ENCODE measurements at places on chromosomes 4 and X. TPM values are rescaled to one million over a fixed set of nuclear protein-coding genes. Genes with fewer than 3 reads are reported as not detected.
A peak's percentile ranks its signal among the peaks of the same experiment; 100 is the strongest.

FRMD7 gene
- not detected for total RNA-seq

- no peak for DNase-seq
These were observed 11.7 kb downstream of the NELFA start for GRCh38 chr4:1996866-1997611.

MAGEB10 gene
- total RNA-seq = not detected

GRCh38 chr4:138507522-138507921 is 265.4 kb upstream of the SLC7A11 start:
- DNase-seq = no peak

GRCh38 chr4:8099981-8100464 is 58.6 kb downstream of the ABLIM2 start:
- DNase-seq = peak; percentile 27

TNIP2 gene
- total RNA-seq = 29.6 TPM

GRCh38 chr4:54228056-54228527 is 1.0 kb upstream of the PDGFRA start:
- DNase-seq = peak; percentile 78

- no peak for DNase-seq
These were observed 8.8 kb downstream of the BCOR start for GRCh38 chrX:40088803-40089540.

DNA sequence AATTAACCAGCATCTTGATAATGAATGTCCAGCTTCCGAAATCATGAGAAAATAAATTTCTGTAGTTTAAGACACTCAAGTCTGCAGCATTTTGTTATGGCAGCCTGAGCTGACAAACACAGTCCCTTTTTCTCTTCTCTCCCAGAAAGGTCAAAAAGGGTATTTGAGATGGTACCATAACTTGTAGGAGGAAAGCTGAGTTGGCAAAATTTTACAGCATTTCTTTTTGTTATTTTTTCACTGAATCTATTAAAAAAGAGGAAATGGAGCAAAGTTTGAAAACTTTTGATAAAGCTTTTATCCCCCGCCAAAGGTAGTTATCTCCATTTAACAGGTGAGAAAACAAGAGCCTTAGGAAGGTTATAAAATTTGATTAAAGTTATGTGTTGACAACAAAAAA is 367.6 kb upstream of the TECRL start:
- no peak for DNase-seq

- DNase-seq = no peak
These were observed 39.6 kb upstream of the PDLIM5 start for GRCh38 chr4:94412019-94412657.

DNA sequence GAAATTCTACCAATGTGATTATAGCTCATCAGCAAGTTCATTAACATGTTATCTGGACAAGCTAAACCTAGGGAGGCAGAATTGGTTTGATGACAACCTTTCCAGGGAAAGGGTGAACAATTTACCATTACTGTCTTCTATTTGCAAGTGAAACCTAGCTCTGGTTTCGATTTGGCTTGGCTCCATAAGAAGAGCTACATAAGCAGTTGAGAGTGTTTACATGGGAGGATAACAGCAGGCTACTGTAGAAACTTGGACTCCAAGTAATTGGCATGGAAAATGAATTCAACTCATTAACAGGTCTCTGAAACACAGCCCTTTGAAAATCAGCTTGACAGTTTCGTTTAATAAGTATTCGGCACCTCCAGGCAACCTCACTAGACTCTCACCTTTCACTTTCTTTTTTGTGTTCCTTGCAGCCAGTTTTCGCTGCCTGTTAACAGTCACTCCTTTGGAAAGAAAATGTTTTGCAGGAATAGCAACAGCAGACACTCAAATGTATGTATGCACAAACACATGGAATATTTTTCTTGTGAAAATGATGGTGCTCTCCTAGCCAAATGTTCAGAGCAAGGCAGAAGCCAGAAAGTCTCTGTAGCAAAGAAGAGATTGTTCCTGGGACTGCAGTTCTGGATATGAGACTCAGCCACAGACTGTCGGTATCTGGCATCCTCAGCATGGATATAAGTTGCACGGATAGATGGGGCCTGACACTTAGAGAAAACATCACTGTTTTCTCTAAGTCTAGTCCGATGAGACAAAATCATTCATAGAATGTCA is 27.5 kb downstream of the POU3F4 start:
- no peak for DNase-seq

- DNase-seq = no peak
These were observed 1.7 kb upstream of the CNOT6L start for GRCh38 chr4:77820649-77821561.

- DNase-seq = peak; percentile 30
These were observed 1511.0 kb downstream of the ARAP2 start for GRCh38 chr4:34733185-34733941.

- DNase-seq = no peak
These were observed 1844.4 kb upstream of the PCDH10 start for GRCh38 chr4:131304686-131305085.

- peak; percentile 60 for DNase-seq
These were observed 217.6 kb downstream of the ZNF674 start for GRCh38 chrX:46327566-46328115.

DNA sequence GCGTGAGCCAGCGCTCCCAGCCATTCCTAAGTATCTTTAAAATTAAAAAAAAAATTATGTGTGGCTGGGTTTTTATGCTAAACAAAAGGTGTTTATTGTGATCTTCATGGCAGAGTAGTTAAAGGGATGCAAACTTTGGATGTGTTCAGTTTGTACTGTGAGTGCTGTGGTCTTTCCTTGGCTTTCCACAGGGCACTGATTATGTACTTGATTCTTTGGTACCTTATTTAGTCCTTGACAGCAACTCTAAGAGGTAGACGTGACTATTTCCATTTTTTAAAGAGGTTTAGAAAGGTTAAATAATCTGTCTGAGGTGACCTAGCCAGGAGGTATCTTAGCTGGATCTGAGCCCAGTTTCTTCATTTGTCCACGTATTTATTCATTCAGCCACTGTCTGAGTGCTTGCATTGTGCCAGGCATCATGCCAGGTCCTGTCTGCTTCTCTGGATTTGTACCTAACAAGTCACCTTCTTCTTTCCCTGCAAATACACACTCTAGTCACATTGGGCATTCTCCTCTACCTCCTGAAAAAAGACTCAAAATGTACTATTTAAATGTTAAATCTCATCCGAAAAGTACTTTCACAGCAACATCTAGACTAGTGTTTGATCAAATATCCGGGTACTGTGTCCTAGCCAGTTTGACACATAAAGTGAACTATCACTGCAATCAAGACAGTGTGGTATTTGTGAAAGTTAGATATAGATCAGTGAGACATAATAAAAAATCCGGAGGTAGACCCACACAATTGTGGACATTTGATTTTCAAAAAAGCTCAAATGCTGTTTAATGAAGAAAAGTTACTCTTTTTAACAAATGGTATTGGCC is 31.5 kb downstream of the WWC2 start:
- no peak for DNase-seq

SPON2 gene
- 22.6 TPM for total RNA-seq

GRCh38 chr4:39357002-39357401 is 9.2 kb downstream of the RFC1 start:
- DNase-seq = no peak

MAGEA11 gene
- total RNA-seq = not detected

DNA sequence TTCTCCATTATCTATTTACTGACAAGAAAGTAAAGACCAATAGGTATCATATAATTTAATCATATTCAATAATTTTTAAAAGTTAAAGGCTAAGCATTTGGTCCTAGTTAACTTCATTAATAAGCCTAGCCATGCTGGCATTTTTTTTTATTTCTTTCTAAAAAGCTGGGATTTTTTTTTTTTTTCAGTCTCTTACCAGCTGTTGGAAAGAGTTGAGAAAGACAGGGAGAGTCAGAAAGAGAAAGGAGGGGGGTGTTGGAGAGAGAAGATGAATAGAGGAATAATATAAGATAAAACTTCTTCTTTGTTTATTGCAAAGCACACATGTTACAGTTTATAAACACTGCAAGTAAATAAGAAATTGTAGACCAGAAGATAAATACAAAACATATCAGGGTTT is 5.9 kb upstream of the NR3C2 start:
- DNase-seq = no peak

ELF4 gene
- total RNA-seq = 2.8 TPM

NOCT gene
- 8.5 TPM for total RNA-seq

- DNase-seq = no peak
These were observed 23.1 kb downstream of the DACH2 start for GRCh38 chrX:86171366-86171765.

DNA sequence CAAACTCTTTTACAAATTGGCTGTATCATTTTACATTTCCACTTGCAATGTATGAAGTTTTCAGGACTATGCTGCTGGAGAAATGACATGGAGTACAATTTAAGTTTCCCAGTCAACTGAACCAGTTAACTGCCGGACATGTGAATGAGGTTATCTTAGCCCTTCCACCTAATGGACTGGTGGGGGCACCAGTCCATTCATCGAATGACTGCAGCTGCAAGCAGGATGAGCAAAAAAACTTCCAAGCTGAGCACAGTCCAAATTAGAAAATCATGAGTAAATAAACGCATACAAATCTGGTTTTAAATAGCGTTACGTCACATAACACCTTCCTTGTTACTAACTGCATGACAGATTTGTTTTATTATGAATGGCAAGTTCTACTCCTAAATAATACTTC is 1131.5 kb downstream of the PCDH18 start:
- no peak for DNase-seq

DNA sequence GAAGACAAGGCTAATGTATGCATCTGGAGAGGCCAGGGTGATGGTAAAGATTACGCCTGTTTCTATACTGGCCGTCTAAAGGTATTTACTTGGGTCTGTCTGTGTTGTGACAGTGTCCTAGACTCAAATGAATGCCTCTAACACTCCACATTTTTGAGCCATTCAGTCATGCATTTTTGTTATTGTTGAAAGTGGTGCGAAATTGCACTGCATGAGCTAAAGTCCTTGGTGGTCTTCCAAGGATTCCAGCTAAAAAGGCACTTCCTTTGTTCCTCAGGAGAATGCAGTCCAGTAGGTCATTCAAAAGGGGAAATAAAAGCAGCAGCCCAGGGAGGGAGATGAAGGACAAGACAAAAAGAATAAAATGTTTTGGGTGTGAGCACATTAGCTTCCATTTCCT is 3.0 kb downstream of the GPC4 start:
- no peak for DNase-seq

GRCh38 chr4:95506264-95506663 is 42.5 kb downstream of the UNC5C start:
- no peak for DNase-seq

GRCh38 chr4:121252224-121252806 is 88.2 kb upstream of the TNIP3 start:
- DNase-seq = peak; percentile 72

DNA sequence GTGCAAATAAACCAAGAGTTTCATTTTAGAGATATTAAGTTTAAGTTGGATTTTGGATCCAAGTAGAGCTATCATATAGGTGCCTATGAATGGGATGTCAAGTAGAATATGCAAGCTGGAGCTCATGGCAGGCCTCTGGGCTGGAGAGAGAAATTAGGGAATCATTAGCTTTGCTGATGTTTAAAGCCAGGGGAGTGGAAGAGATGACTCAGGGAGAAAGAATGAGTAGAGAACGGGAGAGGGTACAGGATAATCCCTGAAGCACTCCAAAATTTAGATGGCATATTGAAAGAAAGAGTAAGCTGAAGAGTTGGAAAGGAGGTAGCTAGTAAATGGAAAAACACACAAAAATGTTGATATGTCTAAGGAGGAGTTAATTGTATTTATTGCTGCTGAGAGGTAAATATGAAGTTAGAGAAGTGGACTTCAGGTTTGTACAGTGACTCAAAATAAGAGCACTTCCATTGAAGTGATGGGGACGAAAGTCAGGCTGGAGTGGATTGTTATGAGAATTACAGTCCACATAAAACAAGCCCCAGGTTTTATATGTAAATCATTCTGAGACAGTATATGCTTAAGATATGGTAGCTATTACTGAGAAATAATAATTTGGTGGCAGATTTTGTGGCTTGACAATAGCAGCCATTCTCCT is 72.5 kb upstream of the GRXCR1 start:
- DNase-seq = no peak

DNA sequence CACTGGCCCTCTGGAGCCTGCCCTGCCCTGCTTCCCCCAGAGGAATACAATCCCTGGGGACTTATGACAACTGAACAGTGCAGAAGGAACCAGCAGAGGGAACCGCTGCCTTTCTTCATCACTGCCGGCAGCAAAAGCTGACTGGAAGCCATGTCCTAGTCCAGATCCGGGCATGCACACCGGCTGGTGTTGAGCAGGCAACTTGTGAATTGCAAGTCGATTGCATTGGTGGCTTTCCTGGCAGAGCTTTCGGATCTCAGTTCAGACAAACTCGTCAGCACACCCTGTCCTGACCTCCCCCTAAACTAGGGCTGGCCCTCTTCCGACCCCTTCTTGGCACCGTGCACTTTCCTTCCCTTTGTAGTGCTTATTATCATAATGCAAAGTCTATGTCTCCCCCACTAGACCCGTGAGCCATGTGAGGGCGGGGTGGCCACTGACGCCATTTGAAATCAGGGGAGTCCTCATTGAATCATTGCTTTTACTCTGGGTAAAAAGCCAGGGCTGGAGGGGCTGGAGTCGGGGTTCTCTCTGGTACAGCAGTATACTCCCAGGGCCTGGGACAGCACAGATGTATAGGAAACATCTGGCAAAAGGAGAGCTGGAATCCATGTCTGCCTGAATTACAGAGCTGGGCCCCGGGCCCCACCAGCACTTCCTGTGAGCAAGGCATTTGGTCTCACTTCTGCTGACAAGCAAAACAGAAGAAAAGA is 1.8 kb downstream of the ARHGAP4 start:
- DNase-seq = no peak

DNA sequence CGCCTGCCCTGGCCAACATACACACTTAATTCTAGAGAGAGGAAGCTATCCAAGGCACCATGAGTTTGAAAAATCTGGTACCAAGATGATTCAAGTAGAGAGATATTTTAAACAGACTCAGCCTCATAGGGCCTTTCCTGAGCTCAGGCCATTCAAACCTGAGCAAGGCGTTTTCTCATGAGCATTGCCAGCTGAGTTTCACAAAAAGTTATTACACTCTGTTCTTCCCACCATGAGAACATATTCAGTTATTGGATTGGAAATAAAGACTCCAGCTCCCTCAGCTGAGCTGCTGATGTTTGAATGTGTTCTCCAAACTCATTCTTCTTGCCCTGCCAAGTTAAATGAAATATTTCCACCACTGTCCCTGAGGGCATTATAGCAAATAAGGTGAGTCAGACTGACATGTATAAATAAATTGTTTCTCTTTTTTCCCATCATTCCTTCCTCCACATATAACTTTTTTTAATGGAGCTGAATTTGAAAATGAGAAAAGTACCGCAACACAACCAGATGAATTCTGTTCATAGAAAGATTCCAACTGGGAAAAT is 429.6 kb downstream of the RAB28 start:
- no peak for DNase-seq

TMEM271 gene
- not detected for total RNA-seq

DNA sequence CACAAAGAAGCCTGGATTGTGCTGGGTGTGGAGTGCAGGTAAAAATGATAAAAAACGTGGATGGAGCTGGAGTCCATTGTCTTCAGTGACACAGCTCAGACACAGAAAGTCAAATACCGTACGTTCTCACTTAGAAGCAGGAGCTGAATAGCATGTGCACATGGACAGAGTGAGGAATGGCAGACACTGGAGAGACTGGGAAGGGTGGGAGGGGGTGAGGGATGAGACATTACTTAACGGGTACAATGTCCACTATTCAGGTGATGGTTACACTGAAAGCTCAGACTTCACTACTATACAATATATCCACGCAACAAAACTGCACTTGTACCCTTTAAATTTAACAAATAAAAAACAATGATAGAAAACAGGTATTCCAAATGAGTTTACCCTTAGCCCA is 18.1 kb upstream of the IRAK1 start:
- DNase-seq = no peak

PAPSS1 gene
- 10.0 TPM for total RNA-seq
